ENCODE measurements at places on chromosomes 2 and 18. TPM values are rescaled to one million over a fixed set of nuclear protein-coding genes. Genes with fewer than 3 reads are reported as not detected.

The ITGA6 gene
- total RNA-seq: 14.0 TPM

DNA sequence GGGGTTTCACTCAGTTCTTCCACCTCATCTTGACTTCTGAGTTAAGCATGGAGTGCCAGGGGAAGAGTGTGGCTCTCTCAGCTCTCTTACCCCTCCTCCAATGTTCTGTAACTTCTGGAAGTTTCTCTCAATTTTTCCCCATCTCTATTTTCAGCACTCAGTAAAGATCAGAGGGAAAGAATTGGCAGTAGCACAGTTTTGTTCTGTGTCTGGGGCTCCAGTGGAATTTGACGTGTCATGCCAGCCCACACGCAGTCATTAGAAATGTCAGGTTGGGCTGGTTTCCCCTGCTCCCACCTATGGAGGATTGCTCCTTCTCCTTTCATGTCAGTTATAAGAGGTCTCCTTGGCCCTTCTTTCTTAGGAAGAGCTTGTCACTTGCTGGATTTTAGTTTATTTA lies 104.6 kb upstream of the COL3A1 start:
- no peak for DNase-seq

DNA sequence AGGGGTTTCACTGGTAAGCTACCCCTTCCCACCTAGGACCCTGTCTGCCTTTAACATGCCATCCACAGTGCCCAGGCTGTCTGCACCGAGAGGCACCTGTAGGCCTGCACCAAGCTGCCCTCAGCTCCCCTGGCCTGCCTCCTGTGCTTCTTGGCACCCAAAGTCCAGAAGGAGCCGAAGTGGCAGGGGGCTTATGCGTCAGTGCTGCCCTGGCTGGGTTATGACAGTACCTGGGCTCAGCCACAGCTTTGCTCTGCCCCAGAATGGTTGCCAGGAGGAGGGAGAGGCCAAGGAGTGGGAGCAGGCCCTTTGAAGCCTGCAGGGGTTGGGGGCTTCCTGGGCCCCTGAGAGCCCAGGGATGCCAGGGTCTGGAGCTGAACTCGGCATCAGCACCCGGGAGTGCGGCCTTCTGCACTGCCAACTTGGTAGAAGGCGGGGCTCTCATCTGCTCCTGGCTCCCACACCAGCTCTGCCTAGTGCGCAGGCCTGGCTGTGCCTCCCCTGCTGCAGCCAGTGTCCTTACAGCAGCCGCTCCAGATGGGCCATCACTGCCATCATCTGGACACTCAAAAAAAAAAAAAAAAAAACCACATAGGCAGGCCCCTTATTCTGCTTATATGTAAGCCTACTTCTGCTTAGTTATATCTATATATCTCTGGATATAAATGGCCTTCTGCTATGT lies 155.4 kb downstream of the THSD7B start:
- no peak for DNase-seq

DNA sequence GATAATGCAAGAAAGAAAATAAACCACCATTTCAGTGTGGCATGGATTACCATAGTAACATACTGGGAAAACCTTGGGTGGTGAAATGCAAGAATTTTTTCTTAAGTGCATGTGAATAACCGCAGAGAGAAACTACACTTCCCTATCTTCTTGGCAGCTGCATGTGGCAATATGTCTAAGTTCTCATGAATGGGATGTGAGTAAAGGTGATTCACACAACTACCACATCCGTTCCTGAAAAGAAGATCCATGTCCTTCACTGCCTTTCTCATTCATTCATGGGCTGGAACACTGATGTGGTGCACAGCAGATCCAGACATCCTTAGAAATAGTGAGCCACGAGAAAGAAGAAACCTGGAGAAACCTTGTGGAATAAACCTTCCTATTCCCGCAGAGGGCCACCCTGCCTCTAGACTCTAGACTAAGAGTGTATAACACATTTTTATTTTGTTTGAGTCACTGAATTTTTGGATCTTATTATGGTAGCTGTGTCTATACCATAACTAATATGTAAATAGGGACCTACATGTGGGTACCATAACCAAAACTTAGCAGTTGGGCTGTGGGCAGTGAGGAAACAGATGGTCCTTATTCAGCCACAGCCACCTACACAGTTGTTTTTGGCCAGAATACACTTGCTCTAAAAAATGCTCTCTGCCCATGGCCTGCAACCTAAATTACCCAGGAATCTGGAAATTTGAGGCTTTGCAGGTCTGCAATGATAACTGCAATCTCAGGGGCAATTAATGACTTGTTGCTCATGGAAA lies 573.3 kb downstream of the LRP1B start:
- no peak for DNase-seq

DNA sequence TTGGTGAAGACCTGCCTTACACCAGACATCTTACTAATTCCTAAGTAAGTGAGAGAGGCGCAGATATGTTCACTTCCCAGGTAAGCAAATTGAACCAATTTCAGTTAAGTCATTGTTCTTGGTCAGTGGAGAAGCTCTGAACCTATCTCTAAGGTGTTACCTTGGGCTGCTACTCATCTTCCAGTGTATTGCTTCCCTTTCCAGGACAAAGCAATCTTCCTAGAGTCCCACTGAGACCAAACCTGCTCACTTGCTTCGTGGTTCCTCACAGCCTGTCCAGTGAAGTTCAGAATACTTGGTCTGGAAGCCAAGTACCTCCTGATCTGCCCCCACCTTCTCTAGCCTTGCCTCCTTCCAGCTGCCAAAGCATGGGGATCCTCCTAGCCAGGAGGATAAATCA lies 22.5 kb upstream of the GBX2 start:
- peak; percentile 9 for DNase-seq

DNA sequence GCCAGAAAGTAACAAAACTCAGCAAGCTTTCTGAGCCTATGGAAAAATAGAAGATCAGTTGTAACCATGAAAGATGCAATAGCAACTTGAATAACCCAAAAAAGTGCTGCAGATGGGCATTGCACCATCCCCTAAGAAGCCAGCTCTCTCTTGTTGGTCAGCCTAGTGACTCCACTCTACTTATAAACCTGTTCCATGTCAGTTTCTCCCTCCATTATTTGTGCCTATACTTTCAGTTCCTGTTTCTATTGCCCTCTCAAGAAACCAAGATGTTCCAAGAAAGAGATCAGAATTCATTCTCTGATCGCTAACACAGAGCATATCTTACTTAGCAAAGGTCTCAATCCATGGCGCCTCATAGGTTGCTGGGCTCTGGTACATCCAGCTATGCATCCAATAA lies 170.3 kb upstream of the MAP2 start:
- no peak for DNase-seq

GRCh38 chr2:201414099-201415023 lies 36.9 kb downstream of the TRAK2 start:
- DNase-seq: no peak

Data from sigmoid colon (tissue), 7 donors.